ENCODE measurements at places on chromosomes 2 and 18.

GRCh38 chr2:129912066-129912820 lies 67.2 kb upstream of the RAB6C start:
- DNase-seq, result no peak

DNA sequence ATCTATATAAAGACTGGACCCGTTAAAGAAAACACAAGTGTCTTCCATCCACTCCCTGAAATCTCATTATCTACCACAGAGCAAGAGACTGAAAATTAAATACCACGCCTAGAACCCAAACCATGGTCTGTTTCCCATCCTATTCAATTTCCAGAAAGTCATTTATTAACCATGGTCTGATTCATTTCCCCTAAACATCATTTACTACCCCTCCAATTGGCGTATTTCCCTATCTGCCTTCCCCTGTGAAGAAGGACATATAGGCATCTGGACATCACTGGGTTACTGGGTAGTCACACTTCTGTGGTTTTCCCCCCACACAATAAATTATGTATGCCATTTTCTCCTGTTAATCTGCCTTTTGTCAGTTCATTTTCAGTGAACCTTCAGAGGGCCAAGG lies 30.8 kb downstream of the CCDC93 start:
- no peak for DNase-seq

DNA sequence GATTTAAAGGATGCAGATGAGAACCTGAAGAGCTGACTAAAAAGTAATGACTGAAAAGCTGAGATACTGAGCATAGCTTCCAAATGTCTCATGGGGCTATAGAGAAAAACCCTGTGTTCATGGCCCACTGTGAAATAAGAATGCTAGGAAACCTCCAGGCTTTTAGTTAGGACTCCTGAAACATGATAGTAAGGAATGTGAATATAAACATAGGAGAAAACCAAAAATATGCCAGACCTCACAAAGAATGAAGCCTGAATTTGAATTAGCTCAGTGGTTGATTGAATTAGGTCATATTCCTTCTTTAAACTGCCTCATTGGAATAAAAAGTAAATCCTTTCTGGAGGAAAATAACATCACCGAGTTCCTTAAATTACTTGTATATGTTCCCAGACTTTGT lies 194.5 kb upstream of the NXPH2 start:
- DNase-seq, result no peak

GRCh38 chr2:176638167-176639015 lies 369.1 kb downstream of the MTX2 start:
- DNase-seq, result peak; percentile 71

DNA sequence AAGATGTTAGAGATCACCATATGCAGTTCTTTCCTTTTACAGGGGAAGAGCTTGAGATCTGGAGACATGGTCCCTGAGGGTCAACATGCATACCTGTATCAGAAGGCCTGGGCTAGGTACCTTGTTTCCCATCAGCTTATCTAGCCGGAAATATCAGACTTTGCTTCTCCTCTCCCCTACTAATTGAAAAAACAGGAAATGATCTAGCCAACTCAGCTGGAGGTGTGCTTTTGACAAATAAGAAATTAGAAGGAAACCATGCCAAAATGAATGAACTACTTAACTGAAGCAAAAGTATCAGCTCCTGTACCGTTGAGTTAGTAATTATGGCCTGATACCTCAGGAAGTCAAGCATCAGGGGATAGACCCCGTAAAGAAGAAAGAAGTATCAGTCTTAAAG lies 20.4 kb downstream of the PKP4 start:
- DNase-seq, result no peak

DNA sequence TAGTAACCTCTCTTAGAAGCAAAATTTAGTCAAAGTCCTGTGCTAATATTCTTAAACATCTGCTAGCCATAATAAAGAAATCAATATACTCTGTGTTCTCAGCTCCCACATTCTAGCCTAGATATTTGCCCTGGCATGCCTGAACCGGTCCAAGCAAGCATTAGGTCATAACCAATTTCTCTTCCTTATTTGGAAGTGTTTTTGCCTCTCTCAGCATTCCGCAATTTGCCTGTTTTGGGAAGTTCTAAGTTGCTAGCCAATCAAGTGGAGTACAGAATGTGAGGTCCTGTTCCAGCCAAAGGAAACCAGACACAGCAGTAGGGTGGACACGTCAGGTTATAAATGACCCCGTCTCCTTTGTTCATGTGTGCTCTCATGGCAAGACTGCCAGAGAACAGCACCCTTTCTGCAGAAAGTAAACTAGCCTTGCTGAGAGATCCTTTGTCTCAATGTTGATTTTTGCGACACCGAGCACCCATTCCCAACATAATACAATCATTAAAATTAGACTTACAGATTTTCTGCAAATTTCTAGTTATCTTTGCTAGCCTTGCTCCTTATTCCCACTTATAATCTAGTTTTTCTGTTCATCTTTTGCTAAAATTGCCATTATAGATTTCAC lies 13.0 kb upstream of the SULT1C4 start:
- no peak for DNase-seq

DNA sequence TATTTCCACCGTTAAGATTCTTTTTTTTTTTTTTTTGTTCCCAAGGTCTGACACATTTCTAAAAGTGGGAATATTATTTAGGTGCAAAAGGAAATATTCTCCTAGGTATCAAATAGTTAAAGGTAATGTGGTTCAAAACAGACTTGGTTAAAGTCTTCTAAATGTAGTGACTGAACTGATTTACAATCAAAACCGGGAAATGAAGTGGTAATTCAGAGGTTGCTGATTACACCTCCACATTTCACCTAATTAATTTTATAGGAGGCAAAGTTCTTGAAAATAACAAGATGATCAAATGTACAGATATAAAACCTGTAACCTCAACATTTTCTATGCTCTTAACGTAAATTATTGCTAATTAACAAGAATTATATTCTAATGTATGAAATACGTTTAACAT lies 5.1 kb downstream of the BCL11A start:
- DNase-seq, result no peak

DNA sequence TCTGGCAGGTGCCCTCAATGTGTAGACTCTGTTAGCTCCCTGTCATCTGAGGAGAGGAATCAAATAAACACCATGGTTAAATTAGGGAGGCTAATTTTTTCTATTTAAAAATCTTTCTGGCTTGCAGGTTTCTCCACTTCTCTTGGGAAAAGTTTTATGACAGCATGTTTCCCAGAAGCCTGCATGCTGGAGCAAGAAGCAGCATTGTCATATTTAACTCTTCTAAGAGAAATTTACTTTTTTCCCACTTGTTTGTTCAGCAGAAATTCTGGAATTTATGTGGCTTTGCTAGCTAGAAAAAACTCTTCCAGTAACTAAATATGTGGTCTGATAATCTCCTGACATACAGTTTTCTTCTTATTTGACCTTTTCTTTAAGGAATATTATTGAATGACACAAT lies 230.5 kb downstream of the PARD3B start:
- no peak for DNase-seq

DNA sequence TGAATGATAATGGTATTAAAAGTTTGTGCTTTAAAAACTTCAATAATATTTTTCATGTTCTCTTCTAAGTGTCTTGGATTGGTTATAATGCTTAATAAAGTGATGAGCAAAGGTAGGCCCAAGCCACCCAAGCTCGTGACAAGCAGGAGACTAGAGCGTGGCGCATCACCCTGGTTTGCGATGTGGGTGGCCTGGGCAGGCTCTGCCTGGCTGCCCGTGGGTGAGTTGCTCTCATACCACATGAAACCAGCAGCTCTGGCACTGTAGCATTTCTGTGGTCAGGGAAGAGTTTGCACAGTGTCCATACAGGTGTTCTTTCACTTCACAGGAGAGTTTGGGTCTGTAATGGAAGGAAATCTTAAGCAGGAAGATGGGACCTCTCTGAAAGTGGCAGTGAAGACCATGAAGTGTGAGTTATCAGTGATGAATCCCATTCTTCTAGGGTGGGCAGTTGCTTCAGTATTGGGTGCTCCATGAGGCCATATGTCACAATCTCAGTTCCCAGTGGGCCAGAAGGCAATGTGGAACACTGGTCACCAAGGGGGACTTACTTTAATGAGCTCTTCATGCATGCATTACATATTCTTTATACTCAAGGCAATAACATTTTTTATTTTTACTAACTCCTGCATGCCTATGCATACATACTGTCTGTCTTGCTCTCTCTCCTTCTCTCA lies 51.4 kb upstream of the TMEM87B start:
- no peak for DNase-seq

DNA sequence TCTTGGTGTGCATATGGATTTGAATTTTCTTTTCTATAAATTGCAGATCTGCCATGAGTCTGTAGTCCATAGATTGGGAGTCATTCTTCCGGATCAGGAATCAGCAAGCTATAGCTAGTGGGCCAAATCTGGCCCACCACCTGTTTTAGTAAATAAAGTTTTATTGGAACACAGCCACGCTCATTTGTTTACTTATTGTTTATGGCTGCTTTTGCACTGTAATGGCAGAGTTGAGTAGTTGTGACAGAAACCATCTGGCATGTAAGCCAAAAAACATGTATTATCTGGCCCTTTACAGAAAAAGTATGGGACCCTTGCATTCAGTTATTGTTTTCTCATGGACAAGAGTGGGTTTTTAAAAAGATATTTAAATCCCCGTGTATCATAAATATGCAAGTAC lies 191.2 kb downstream of the LRRTM1 start:
- no peak for DNase-seq

DNA sequence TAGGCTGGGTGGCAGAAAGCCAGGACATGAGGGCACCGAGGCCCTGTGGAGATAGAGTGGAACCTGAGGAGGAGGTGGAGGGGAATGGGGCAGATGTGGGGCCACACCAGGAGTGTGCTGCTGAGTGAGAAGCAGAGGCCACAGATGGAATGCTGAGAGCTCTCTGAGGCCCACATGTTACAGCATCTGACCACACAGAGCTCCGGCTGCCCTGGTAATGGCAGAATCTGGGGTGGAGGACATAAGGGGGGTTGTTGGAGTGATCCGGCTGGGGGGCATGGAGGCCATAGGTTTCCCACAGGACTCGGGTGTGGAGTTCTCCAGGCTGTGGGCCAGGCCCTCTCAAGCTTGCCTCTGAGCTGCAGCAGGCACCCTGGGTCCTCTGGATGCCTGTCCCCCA lies 3.8 kb downstream of the MZT2B start:
- no peak for DNase-seq

- DNase-seq, result peak; percentile 48
Measured at GRCh38 chr2:190781604-190782198, 98.9 kb upstream of the GLS start.

DNA sequence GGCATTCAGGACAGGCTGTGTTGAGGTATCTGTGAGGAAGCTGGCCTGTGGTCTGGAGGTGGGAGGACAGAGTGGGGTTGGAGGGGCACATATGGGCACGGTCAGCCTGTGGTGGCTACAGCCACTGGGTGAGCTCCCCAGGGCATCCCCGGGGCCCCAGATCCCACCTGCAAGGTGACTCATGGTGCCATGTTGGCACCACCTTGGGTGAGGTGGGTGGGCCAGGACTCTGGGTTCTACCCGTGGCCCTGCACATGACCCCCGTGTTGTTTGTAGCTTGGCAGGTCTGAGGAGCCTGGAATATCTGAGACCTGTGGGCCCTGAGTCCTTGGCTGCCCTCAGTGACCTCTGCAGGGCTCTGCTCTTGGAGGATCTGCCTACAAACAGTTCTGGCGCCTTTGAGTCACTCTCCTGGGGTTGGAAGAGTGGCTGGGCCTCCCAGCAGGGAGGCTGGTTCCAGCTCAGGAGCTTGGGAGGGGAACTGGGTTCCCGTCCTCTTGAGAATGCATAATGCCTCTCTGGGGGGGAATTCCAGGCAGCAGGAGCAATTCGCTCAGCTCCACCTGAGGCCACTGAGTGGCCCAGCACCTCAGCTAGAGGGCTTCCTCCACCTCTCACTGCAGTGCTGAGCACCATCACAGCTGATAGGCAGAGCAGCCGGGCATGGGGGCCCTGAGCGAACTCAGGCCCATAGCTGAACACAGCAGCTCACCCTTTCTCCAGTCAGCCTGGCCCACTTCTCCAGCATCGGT lies 105.1 kb downstream of the DYSF start:
- no peak for DNase-seq

GRCh38 chr18:10094154-10094553 lies 180.3 kb downstream of the VAPA start:
- DNase-seq, result no peak

DNA sequence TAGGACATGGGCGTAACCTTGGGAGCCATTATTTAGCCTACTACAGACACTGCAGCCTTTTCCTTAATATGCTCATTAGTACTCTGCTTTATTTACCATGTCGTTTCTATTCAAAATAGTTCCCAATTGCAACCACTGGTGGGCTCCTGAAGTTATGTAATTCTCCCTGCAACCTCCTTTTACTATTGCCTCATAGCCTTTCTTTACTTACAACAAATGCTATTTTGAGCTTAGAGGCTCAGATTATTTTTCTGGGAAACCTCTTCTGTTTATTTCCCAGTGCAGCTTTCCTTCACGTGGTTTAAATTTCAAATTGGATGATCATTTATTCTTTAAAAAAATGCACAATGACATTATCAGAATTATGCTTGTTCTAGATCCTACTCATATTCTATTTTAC lies 492.3 kb upstream of the TMEFF2 start:
- no peak for DNase-seq

GRCh38 chr2:107990718-107991117 lies 4.4 kb downstream of the SLC5A7 start:
- no peak for DNase-seq

GRCh38 chr2:7419186-7419585 lies 502.0 kb downstream of the RNF144A start:
- DNase-seq, result no peak

DNA sequence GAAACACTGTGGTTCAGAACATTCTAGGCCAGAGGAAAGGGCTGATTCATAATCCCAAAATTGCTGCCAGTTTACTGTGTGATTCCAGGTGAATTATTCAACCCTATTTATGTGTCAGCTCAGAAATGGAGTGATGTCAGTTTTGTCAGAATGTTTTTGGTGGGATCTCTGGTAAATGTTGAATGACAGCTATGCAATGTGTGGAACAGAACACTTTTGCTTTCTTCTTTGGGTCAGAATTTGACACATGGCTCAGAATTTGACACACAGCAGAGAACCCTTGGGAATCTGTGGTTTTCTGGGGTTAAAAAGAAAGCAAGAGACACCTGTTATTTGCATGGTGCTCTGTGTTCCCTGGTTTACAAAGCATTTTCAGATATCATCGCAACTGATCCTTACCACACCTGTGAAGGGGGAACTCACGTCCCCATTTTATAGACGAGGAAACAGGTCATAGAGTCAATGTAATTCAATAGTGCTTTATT lies 1.6 kb upstream of the MTA3 start:
- DNase-seq, result no peak

GRCh38 chr2:54814389-54815147 lies 91.1 kb downstream of the EML6 start:
- no peak for DNase-seq

DNA sequence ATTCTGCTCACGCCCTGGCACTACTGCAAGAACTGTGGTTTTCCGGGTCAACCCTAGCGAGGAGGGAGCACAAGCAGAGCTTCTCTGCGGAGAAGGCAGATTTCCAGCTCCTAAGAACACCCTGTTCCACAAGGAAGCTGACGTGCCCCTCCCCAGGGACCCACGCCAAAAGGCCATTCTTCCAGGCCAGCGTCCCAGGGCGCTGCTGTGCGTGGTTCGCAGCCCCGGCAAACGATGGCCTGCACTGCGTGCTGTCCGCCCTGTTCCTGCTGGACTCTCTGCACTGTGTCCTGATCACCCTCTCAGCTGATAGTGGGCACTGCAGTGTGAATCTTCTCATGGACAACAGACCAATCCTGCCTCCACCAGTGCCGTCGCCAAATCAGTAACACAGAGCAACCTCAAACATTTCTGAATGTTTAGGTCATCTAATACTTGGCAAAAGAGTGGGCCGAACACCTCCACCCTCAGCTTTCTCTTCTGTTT lies 49.1 kb downstream of the ADI1 start:
- no peak for DNase-seq
